ENCODE measurements at places on chromosomes 12 and 14.

DNA sequence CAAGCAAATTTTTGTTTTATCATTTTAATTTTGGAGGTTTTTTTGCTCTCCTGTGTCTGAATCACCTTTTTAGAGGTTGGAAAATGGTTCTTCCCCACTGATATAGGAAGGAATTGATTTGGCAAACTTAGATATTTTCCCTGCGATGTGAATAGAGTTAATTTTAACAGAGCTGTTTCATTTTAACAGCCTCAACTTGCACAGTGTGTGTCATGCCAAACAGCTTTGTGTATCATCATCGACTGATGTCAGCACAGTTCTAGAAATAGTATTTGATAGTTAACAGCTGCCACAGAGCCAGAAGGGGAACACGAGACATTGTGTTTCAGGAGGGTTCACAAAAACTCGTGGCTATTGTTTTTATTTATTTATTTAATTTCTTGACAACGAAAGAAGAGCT, 243.1 kb upstream of the FOXN3 start:
- DNase-seq, result peak; percentile 77

GRCh38 chr12:96194576-96194889, 358 bp downstream of the ELK3 start:
- no peak for DNase-seq

GRCh38 chr14:104800015-104800770, 708 bp upstream of the ZBTB42 start:
- DNase-seq, result peak; percentile 78

GRCh38 chr14:65946494-65946893, 534.0 kb downstream of the FUT8 start:
- no peak for DNase-seq

DNA sequence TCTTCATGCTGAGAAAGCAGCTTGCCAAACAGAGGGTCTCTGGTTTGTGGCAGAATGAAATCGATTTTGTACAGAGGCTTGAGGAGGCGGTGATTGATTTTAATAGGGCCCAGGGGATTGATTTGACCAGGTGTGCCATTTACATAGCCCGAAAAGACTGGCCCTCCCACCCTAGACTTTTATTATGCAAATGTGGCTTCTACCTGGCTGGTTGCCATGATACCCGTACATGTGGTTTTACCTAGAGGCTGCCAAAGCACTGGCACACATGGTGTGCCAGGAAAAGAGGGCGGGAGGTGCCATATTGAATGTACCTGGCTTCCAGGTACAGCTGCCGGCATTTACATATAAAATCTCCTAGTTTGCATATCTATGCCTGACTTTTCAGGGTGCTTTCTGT, 18.0 kb upstream of the GUCY2C start:
- DNase-seq, result no peak

DNA sequence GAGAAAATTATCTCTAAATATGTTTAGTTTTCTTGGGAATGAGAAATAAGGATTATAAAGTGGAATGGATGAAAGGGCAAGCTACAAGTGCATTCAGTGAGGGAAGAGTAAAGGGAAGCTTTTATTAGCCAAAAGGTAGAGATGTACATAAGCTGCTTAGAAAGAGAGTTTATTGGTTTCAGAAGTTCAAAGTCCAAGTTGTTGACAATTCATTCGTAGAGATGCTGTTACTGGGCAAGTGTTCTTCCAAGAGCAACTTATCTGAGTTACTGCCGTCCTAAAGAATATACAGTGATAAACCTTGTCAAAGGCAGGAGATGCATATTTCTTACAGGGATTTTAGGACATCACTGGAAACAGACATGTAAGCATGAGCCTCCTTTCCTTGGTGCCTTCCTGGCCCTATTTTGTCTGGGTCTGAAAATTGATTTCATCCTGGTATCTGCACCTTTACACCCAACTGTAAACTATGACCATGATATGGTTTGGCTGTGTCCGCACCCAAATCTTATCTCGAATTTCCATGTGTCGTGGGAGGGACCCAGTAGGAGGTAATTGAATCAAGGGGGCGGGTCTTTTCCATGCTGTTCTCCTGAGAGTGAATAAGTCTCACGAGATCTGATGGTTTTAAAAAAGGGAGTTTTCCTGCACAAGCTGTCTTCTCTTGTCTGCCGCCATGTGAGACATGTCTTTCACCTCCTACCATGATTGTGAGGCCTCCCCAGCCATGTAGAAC, 46.8 kb downstream of the TRMT5 start:
- DNase-seq, result no peak

DNA sequence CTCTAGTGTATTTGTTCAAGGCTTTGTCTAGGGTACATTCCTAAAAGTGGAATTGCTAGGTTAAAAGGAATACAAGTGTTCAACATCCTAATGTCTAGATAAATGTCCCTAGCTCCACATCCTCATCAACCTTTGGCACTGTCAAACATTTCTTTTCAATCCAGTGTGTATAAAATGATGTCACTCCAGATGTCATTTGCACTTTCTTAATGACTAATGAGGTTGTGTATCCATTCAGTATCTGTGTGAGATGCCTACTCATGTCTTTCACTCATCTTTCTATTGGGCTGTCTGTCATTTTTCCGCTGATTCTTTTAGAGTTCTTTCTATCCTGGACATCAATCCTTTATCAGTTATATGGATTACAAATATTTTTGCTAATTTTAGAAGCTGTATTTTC, 43.3 kb downstream of the ARMH4 start:
- DNase-seq, result no peak

DNA sequence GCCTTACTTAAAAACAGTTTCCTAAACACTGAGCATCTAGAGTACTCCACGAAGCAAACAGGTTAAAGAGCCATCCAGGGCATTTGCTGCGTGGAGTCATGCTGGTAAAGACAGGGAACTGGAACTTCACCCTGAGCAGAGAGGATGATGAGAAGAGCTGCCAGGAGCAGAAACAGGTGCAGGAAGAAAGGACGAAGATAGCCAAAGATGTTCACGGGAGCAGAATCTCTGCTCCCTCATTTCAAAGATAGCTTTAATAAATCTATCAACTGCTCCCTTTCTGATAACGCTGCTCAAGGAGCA, 280.8 kb upstream of the FKBP4 start:
- no peak for DNase-seq

DNA sequence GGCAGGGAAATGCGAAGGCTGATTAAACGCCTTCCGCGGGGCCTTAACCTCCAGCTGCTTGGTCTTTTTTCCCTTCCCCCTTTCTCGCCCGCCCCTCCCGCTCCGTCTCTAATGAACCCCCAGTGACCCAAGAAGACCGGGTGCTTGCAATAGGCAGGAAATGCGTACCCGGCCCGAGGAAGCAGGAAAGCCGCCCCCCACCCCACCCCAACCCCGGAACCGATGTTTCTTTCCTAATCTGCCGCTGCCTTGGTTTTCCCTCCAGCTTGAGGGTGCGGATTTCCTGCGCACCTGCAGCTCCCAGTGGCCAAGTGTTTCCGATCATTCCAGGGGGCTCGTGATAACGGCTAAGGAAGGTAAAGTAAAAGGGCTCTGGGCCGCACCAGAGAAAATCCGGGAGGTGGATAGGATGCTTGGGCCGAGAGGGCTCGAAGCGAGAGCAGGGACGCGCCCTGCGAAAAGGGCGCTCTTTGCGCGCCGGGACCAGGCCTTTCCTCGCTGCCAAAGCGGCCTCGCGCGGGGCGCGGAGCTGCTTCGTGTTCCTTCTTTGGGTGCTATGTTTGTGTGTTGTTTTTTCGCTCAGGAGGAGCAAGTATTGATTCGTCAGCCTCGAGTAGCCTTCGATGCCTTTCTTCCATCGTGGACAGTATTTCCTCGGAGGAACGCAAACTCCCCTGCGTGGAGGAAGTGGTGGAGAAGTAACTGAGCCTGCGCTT, 983 bp downstream of the MYF6 start:
- peak; percentile 19 for DNase-seq

DNA sequence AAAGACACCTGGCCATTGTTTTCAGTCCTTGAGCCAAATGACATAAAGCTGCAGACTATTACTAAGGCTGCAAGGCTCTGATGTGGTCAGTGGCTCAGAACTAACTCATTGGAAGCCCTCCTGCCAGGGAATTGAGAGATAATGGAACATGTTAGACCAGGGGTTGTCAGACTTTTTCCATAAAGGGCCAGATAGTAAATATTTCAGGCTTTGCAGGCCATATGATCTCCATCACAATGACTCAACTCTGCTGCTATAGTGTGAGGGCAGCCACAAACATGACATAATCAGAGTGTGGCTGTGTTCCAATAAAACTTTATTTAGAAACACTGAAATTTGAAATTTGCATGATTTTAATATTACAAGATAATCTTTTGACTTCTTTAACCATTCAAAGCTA, 140.3 kb downstream of the TMEM30B start:
- peak; percentile 88 for DNase-seq

DNA sequence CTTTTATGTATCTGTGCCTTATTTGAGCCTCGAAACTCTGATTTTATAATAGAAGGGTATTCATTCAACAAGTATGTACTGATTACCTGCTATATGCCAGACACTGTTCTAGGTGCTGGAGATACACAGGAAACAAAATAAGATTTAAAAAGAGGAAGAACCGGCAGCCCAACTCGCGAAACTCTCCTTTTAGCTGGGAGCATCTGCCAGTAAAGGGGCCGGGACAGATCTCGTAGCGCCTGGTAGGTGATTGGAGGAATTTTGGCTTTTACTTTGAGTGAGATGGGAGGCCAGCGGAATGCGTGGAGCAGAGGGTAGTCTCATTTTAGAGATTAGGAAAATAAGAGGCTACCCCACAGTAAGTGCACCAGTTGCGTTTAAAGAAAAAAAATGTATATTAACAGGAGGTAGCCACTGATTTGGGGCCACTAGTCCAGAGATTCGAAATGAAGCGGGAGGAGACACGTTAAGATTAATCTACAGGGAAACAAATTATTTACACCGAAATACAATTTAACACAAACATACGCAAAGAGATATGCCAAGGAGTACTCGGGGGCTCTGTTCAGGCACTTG, 520 bp upstream of the MON2 start:
- peak; percentile 27 for DNase-seq
